CD8-positive, alpha-beta T cell (primary cell): ENCODE measurements at places on chromosomes 1 and 21.
A peak's percentile ranks its signal among the peaks of the same experiment; 100 is the strongest.

DNA sequence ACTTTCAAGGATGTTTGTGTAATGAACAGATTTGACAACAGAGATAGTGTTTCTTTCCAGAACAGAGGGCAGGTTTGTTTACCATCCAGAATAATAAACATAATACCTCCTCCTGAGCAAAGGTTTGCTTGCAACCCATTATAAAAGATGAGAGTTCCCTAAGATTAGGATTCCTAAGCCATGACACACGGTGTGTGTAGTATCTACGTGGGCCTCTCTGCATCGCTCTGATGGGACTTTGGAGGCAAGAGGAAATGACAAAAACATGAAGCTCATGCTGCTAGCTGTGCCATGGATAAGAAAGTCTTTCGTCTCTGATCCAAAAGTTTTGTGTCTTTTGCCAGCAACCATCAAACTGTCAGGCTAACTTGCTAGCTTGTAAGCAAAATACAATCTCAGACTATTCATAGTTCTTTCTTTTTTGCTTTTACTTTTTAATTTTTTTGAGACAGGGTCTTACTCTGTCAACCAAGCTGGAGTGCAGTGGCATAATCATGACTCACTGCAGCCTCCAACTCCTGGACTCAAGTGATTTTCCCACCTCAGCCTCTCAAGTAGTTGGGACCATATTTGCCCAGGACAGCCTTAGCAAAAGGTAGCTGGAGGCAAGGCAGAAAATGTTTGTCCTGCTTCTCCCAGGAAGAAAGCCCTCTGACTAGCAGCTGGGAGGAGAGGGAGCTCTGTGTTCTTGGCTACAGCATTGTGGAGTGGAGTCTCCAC lies 81.1 kb downstream of the LHX4 start:
- DNase-seq: no peak

DNA sequence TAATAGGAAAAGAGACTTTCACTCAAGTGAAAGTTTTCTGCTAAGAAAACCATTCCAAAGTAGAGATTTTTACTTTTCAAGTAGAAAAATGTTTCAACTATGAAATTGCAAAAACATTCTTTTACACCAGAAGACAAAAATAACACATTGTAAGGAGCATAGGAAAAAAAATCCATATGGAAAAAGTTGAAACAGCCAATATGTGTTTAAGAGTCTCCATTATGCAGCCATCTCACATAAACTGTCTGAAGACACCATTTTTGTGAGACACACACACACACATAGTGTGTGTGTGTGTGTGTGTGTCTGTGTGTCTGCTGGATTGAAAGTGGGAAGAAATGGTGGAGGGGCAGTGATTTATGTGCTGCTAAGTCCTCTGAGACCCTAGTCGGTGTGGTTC lies 162.1 kb downstream of the HHAT start:
- no peak for DNase-seq

GRCh38 chr1:61639608-61640336 lies 85.2 kb downstream of the TM2D1 start:
- DNase-seq: no peak

- DNase-seq: no peak
Observed at GRCh38 chr1:94118471-94118870, 2.5 kb downstream of the ABCA4 start.

- no peak for DNase-seq
Observed at GRCh38 chr1:38308780-38309179, 262.2 kb upstream of the POU3F1 start.

DNA sequence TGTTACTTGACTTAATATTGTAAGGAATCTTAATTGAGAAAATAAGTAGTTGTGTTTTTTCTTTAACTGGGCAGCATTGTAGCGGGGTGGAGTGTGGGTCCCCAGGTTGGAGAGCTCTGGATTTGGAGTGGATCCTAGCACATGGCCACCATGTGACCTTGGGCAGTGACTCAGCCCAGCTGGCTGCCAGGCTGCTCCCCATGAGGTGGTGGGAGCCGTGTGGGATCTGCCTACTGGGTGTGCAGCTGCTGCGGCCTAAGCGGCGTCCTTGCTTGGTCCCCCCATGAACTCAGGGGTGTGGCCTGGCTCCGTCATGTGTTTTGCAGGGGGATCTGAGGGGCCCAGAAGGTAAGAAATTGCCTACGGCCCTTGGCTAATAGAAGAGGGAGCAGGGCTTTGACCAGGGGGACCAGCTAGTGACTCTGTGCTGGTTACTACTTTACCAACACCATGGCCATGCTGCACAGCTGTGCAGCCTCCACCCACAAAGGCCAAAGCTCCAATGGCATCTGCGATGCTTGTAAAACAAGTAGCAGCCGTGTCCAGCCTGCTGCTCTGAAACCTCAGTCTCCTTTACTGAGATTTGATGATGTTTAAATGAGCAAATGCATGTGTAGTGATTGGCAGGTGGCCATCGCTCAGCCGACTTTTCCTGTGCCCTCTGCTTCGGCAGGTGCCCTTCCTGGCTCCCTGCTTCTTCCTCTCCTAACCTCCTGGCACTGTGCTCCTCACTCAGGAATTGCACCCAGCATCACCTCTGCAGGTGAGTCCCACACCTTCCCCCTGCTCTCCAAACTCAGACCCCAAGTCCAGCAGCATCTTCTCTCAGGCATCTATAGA lies 68.3 kb downstream of the ADARB1 start:
- DNase-seq: no peak

GRCh38 chr21:27034796-27035195 lies 67.9 kb upstream of the ADAMTS5 start:
- DNase-seq: no peak

DNA sequence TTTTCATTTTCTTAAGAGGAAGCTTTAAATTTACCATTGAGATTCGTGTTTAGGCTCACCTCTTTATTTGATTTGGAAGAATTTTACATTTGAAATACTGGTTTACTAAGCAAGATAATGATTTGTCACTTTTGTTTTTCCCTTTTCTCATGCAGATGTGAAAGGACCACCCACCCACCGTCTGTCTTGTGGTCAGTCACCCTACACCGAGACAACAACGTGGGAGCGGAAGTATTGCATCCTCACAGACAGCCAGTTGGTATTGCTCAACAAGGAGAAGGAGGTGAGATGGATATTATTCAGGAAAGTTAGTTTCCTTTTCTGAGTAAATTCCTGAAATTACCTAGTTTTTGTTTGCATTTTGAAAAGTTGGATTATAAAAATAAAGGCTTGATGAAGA lies 189.5 kb downstream of the RASAL2 start:
- DNase-seq: no peak

GRCh38 chr21:36075171-36075570 lies 5.3 kb downstream of the CBR1 start:
- no peak for DNase-seq

- no peak for DNase-seq
Observed at GRCh38 chr1:222547944-222548671, at the start of gene HHIPL2. Gene HHIPL2 (minus strand): TSS chr1:222548104. CDS start chr1:222548044, 60 bp downstream.

DNA sequence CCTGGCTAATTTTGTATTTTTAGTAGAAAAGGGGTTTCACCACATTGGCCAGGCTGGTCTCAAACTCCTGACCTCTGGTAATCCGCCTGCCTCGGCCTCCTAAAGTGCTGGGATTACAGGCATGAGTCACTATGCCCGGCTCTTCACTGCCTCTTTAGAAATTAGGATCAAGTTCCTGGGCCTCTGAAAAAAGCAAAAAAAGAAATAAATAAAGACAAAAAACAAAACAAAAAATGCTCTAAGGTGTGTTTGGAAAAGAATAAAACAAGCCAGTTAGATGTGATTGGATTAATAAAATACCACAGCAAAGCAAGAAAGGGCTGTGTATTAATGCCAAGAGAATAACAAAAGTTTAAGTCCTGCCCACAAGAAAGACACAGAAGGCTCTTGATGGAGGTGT lies 4.2 kb upstream of the ABCB10 start:
- DNase-seq: no peak

DNA sequence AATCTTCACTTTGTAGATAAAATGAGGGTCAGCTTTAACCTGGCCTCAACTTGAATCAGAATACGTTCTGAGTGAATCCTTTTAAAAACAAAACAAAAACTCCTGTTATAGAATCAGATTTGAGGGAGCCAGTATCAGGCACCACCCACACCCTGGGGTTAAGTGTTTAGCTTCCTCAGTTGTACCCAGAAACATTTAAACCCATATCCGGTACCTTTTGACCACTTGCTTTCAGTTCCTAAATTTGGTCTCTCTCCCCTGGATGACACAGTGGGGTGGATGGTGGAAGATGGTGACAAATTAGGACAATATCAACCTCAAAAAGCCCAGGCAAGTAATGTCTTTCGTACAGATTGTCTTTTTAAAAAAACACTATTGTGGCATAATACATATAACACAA lies 10.4 kb downstream of the KLHDC7A start:
- DNase-seq: no peak

DNA sequence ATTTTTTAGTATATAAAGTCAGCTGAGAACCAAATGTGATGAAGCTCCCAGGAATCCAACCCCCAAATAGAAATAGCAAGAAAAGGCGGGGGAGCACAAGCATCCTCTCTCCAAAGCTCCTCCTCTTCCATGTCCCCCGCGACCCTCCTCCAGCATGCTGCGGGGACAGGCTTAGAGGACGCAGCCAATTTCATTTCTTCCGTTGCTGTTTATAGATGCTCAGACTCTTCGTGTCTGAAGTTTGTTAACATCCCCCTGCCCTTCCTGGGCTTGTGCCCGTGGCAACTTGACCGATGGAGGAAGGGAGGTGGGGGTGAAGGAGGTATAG lies 754 bp upstream of the NPPA start:
- no peak for DNase-seq

DNA sequence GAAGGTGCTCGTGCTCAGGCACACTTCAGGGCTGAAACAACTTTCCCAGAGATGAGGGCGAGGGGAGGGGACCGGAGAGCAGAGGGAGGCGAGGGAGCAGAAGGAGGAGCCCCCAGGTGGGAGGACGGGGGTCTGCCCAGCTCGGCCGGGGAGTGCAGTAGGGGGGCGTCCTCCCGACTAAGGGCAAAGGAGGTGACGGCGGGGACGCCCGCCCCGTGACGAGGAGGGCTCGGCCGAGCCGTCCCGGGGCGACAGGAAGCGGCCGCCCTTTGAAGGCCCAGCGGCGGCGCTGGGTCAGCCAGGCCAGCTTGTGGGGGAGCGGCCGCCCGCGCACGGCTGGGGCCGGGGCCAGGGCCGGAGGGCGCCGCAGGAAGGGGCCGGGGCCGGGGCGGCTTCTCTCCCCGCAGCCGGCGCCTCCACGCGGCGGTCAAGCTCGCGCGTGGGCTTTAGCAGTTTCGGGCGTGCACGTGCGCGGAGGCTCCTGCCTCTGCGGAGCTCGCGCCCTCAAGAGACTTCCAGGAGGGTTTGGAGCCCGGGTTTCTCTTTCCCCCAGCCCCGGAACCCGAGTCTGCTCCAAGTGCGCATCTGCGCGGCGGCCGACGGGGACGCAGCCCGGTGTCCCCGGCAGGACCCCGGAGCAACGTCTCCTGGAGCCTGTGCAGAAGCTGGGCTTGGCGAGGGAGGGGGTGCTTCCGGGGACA lies 100.8 kb upstream of the SLC45A1 start:
- peak; percentile 40 for DNase-seq

DNA sequence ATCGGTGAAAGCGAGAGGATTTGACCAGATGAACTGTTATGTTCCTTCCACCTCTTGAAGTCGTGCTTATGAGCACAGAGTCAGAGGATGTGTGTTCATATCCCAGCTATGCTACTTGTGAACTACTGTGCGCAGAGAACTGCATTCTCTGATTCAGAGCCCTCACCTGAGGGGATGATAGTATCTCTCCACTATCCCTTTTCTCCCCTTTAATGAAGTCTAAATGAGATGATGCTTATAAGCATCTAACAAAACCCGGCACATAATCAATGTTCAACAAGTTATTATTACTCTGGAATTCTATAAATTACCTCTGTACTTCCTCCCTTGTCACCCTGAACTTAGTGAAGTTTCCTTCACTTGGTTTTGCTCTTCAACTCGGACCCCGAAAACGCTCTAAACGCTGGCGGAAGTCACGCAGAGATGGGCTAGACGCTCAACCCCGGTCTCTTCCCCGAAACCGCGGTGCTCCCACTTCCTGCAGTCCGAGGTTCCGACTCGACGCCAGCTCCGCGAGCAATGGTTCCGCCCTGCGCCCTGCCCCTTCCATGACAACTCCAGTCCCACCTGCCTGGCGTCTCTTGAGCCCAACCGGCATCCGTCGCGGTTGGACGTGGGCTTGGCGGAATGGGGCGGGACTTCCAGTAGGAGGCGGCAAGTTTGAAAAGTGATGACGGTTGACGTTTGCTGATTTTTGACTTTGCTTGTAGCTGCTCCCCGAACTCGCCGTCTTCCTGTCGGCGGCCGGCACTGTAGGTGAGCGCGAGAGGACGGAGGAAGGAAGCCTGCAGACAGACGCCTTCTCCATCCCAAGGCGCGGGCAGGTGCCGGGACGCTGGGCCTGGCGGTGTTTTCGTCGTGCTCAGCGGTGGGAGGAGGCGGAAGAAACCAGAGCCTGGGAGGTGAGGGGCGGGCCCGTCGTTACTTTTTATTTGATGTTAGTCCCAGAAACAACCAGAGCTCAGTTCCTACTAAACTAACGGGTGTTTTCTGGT lies at the start of gene NUF2:
Gene NUF2 (plus strand): TSS at position 644 of the 995 bp plus-strand sequence. CDS start 4,098 bp downstream, outside the sequence.
- peak; percentile 94 for DNase-seq

- no peak for DNase-seq
Observed at GRCh38 chr1:167148421-167148820, 54.5 kb downstream of the STYXL2 start.

DNA sequence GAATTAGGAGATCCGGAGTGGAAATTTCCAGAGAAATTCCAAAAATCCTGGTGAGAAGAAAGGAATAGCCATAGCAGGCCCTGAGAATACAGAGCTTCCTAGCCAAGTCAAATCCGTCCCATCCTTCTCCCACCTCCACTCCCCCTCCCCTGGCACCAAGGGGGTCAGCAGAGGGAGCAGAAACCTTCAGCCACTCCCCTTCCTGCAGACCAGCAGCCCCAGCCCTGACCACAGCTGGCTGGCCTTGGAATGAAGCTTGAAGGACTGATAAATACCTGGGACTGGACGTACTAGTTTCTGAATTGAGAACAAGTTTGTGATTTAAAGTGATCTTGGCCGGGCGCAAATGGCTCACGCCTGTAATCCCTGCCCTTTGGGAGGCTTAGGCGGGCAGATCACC lies 13.8 kb upstream of the RIPPLY3 start:
- DNase-seq: no peak

DNA sequence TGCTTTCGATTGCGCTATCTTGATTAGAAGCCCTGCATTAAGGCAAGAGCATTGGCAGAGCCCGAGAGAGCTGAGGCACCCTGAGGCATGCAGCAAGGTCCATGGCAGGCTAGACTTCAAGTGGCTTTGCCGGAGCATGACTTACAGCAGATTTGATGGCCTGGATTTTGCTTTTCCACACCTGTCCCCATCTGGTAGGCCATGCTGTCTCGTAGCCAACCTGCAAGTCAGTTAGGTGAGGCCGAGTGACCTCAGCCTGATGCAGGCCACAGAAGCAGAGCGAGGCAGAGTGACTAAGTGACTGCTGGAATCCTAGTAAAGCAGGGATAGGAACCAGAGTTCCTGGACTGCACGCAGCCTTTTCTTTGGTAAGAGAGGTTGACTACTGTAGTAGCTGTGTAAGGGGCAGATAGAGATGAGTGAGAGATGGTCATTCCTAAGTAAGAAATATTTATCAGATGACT lies 148.9 kb downstream of the PBX1 start:
- no peak for DNase-seq

DNA sequence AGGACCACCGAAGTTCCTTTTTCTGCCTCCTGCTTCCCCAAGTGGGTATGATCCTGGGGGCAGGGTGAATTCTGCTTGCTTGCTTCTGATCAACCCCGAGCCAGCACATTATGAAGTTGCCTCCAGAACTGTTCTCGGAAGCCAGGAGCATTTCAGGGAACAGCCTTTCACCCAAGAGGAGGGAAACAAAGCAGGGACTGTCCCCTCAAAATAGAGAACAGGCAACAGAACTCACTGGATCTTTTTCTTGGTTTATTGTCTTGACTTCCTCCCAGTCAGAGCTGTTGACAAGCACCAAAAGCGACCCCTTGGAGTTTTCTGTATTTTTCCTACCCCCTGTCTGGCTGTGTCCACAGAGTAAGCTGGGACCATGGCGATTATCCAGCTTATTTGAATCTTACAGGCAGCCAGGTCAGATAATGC lies 258.3 kb upstream of the SGIP1 start:
- DNase-seq: peak; percentile 22
